ENCODE measurements at places on chromosomes 3 and 15.

- no peak for DNase-seq
Observed at GRCh38 chr3:14209581-14210289, 31.1 kb downstream of the LSM3 start.

DNA sequence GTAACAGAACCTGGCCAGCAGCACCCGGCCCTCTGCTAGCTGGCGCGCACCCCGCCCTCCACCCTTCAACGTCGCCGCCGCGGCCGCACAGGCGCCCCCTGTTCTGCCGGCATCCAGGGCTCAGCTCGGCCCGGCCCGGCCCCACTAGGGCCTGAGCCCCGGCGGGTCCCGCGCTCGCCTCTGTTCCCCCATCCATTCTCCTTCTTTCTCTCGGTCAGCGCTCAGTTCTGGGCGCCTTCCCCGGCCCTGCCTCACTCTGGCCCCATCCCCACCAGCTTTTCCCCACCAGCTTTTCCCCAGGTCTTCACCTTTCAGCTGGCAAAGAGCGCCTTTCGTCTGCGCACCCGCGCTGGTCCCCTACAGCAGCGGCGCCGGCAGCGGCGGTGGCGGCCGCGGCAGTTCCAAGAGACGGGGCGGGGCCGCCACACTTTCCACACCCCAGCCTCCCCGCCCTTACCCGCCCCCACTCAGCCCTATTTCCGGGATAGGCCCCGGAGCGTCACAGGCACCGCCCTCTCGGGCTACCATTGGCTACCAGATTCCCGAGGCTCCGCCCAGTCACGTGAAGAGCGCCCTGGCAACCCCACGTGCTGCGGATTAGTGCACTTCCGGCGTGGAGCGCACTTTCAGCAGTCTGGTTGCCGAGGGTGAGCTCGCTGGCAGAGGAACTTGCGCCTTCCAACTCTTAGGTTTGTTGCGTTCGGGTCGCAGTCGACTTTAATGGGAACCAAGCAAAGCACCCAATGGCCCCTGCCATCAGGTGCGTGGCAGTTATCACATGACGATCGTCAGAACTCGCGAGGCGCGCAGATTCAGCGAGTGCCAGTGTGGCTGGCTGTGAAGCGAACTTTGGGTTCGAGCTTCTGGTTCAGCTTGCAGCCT is at the start of gene EIF5A2:
Gene EIF5A2, minus strand, starts transcription at position 403 of the 882 bp plus-strand sequence. CDS start 831 bp downstream, outside the sequence.
- DNase-seq: peak; percentile 97

GRCh38 chr15:44058126-44058525 is 136.9 kb downstream of the FRMD5 start:
- no peak for DNase-seq

- DNase-seq: peak; percentile 2
Observed at GRCh38 chr15:49875392-49875791, 243.6 kb downstream of the ATP8B4 start.

DNA sequence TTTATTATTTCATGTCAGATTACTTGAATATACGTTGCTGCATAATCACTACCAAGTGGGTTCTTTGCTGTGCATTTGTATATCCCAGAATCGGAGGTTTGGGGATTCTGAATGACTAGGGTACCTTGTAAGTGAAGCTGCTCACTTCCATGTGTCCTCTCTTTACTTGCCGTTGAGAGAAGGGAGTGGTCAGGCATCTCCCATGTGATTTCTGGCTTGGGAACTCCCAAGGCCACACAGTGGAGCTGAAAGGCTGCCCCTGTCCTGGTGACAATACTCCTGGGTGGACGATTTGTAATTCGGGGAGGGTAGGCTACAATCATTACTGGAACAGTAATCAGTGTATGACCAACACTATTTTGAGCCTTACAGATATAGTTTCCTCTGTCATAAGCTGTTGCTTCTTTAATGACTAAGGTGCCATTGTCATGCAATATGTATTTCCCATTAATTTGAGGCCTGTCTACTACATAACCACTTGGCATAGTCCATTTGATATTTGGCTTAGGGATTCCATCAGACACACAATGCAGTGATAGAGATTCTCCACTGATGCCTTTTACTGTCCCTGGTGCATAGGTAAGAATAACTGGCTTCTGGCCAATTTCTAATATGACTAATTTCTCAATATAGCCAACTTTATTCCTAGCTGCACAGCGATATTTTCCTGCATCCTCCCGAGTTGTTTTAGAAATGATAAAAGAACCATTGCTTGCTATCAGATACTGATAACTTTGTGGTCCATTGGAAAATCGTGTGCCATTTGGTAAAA is 24.0 kb downstream of the IGSF10 start:
- DNase-seq: no peak

Data from OCI-M1 (cell line).